Activated B cell treated with CpG ODN at 0.5 μM for 24 hours (primary cell): ENCODE measurements at places on chromosomes 12 and 14. TPM values are rescaled to one million over a fixed set of nuclear protein-coding genes. Genes with fewer than 3 reads are reported as not detected.
A peak's percentile ranks its signal among the peaks of the same experiment; 100 is the strongest.

Gene ANO4
- not detected in 2 replicates for total RNA-seq

Gene CACNA1C
- total RNA-seq, result 0.02 TPM in 2 replicates

Gene TMPRSS12
- total RNA-seq, result not detected in 2 replicates

Gene ITGA7
- 1.4 and 2.1 TPM in 2 replicates for total RNA-seq

Gene PTGER2
- total RNA-seq, result 0.09 and 0.12 TPM in 2 replicates

Gene RNFT2
- 7.5 and 8.7 TPM in 2 replicates for total RNA-seq

Gene PARPBP
- total RNA-seq, result 4.6 and 5.0 TPM in 2 replicates

Gene TNFRSF1A
- 0.37 TPM in 1 of 2 replicates, not detected in the other for total RNA-seq

Gene INSM2
- not detected in 2 replicates for total RNA-seq

Gene DYRK2
- 37.6 and 40.3 TPM in 2 replicates for total RNA-seq

Gene MGST1
- not detected in 2 replicates for total RNA-seq

Gene KRT71
- not detected in 2 replicates for total RNA-seq

DNA sequence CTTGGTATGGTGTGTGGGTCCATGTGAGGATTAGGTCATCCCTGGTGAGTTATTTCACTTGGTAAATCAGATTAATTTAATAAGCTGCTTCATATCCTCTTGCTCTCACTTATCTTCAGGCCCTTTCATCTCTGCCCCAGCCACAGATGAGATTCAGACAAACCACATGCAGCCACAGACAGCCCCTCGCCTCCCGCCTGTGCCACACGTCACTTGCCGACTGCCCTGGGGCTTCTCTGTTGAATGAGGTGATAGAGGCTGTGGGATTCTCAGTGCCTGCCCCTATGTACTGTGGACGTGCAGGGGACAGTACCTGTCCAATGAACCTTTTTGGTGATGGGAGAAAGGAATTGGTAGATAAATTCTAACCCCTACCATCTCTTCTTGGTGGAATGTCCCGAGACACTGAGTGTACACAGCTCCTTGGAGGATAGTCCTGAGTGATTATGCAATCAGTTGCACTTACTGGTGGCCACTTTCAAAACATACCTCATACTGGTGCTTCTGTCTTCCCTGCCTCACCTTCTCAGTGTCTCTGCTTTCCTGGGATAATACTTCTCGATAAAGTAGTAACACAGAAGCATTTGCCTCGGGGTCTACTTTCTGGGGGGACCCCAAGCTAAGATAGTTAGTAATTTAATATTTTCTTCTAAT lies 248.7 kb downstream of the TTC6 start:
- no peak for DNase-seq

- peak; percentile 87 for DNase-seq
Observed at GRCh38 chr12:42144408-42145196, at the start of gene GXYLT1. Gene GXYLT1, minus strand, starts transcription at chr12:42144874. Its CDS starts 228 bp downstream, at chr12:42144646.

DNA sequence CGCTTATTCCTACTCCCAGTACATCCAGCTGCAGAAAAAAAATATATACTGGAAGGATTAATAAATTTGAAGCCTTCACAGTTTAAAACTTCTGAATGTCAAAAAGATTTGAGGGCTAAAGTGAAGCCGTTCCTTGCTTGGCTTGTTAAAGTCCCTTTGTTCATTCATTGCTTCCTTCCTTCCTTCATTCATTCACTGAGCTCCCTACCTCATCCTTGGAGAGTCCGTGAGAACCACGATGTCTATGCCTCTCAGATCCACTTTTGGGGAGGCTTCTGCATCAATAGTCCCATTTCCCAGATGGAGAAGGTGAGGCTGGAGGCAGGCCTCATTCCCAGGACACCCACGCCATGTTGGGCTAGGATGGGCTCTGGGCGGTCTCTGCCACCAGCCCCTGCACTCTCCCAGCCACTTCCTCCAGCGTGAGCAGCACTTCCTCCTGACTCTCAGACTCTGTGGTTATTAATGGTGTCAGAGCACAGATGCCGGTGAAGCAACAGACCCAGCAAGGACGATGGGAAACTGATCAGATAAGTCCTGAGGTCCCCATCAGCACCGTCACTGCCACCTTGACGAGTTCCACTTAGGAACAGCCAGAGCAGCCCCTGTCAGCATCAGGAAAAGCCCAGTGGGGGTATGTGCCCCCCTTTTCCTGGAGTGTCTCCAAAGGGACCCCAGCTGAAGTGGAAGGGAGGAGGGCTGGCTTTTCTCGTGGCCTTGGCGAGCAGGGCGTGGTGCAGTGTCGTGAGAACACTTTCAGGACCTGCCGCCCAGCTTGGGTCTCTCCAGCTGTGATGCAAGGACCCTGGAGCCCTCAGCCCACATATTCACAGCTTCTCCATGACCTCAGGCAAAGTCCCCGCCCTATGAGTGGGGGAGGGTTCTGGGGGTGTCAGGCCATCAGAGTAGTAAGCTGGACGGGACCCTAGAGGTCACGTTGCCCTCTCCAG lies 21.2 kb downstream of the ASB2 start:
- DNase-seq, result no peak

GRCh38 chr12:11795913-11796459 lies 146.5 kb downstream of the ETV6 start:
- DNase-seq, result no peak

- no peak for DNase-seq
Observed at GRCh38 chr12:99042226-99042625, 397.1 kb downstream of the APAF1 start.

DNA sequence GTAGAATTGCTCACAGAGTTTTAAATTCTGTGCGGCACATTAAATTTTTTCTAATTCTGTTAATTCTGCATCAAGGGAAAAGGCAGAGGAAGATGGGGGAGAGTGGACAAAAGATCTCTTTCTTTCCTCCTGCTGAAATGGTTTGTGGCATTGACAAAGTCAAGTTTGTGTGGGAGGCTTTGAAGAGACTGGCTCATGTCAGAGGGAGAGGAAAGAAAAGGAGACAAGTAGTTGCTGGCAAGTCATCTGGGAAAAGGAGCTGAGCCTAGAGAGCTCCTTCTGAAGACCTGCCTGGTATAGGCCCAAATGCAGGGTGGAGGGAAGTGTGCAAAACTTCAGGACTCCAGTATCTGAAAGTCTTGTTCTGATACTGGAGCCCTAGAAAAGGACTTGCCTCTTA lies 36.3 kb downstream of the TTLL5 start:
- DNase-seq, result no peak

DNA sequence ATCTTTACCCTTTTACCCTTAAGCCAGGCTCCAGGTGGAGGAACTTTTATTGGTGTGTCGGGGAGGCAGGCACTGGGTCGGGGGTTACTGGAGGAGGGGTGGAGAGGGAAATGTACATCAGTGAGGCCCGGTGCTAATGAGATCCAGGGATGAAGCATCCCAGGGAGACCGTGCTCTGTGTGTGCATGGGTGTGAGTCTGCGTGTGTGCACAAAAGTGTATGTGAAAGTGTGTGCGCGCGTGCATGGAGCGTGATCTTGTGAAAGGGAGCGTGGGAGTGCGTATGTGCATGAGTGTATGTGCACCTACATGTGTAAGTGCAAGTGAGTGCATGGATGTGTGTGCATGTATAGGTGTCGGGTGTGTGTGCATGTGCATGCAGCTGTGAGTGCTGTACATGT lies 55.3 kb downstream of the AACS start:
- no peak for DNase-seq

GRCh38 chr14:88823968-88824313 lies 510 bp upstream of the TTC8 start:
- no peak for DNase-seq

DNA sequence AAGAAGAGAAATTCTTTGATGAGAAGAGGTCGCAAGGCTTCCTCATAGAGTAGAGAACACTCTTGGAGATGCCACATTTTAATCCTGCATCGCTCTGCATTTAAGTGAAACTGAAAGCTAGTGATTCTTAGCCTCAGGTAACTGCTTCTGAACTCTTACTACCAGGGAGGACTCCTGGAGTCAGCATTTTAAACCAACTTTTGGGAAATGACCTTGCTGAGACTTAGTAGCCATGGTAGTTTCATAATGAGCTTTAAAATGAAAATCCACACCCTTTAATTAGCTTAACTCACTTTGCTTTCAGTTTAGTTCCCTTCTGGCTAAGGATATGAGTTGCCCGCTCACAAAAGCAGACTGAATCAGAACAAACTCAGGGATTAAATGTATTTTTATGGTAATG lies 80.3 kb downstream of the SYNE2 start:
- DNase-seq, result no peak

- no peak for DNase-seq
Observed at GRCh38 chr12:121064116-121064515, 25.1 kb upstream of the OASL start.

DNA sequence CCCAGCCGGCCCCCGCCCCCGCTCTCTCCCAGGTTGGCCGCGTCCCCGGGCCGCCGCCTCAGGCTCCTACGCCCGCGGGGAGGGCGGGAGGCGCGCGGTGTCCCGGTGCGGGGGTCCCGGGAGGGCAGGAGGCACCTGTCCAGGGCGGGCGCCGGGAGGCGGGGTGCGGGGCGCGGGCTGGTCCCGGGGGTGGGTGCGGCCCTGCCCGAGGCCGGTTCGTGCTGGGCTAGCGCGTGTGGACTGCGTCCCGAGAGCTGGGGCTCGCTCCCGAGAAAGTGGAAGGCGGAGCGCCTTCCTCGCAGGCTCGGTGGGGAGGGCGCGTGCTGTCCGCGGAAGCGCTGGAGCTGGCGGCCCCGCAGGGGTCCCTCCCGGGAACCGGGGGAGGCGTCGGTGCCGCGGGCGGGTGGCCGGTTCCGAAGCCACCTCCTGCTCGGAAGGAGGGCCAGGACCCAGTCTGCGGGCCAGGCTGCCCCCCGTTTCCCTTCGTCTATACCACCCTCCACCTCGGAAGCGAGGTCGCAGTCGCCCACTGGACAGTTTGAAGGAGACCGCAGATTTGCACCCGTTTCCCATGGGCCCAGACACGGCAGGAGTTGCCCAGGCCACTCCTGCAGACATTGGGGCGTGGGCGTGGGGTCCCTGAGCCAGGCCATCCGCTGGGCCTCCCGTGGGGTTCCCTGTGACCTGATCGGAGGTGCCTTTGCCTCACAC lies 636 bp downstream of the ZFYVE21 start:
- DNase-seq, result no peak

- no peak for DNase-seq
Observed at GRCh38 chr12:12803186-12803585, 10.0 kb upstream of the DDX47 start.

DNA sequence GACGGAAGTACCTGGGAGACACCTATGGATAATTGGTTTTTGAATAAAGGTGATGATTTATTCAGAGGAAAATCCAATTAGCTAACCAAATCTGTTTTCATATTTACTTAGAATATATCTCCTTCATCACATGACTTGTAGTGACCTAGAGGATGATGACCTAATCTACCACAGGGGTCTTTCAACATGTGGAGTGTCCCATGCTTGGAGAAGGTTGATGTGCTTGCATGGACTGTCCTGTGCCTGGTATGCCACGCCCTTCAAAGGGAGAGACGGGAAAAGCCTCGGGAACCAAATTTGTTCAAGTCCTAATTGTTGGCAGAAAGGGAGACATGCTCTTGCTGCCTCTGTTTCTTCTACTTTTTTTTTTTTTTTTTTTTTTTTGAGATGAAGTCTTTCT lies 11.8 kb upstream of the PAPLN start:
- DNase-seq, result no peak

GRCh38 chr12:47317175-47317915 lies 237.6 kb upstream of the AMIGO2 start:
- no peak for DNase-seq

DNA sequence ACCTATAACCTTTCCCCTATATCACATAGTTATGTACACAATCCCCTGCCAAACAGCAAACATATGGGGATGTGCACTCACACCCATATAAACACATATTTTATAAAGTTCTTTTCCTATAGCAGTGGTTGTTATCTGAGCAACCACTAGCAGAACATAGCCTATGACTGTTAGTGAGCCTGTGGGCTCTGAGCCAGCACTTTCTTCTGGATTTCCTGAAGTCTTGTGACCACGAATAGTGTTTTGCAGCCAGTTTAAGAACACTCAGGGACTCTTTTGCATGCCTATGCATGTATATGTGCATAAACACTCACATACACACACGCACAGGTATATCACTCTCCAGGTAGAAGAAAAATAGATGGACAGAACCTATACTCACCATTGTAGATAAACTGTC lies 17.1 kb downstream of the TESPA1 start:
- no peak for DNase-seq
